ENCODE measurements at places on chromosomes 12 and 14.

- no peak for DNase-seq
Observed at GRCh38 chr14:51547260-51547659, 104.5 kb upstream of the FRMD6 start.

DNA sequence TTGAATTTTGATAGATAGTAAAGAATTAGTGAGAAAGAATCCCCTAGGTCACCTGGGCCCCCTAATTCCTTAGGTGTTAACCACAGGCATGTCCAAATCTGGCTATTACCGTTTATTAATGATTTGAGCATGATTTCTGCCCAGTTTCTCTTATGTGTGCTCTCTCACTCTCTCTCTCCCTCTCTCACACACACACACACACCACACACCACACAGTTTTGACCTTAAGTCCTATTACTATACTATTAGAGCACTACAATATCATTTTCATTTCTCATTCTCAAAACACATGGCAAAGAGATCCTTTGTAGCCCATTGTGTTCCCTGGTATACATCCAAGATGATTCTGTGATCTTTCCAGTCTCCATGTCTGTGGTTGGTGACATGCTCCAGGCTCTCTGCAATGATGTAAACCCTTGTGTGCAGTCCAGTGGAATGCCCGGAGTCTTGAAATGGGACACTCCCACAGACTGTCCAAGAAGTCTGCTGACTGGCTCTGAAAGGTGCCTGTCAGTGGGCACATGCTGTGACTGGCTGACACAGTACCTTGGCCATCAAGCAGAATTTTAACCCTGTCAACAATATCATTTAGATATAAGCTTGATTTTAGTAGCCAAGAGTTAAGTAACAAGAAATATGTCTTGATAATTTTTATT, 96.2 kb downstream of the FIGNL2 start:
- DNase-seq, result no peak

DNA sequence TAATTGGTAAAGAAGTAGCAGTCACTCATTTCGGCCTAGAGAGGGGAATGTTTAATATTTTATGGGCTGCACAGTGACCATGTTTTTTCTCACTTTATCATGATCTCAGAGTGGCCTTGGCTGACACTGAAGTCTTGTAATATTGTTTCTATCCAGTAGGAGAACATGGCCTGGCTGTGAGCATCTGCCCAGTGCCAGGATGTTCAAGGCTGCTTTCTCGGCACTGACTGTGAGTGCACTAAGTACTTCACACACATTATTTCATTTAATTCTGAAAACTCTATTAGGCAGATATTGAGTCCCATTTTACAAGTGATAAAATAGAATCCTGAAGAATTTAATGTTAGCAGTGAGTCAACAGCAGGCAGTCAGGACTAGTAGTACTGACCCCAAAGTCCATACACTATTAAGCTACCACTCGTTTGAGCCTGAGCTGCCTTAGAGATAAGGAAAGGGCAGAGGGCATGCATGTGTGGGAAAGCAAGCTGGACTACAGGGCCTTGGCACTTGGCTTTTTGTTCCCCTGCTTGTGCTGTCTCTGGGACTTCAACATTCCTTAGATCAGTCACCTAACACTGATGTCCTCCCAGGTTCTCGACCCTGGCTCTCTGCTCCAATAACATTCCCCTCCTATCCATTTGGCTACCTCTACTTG, 42.2 kb upstream of the APPL2 start:
- no peak for DNase-seq

DNA sequence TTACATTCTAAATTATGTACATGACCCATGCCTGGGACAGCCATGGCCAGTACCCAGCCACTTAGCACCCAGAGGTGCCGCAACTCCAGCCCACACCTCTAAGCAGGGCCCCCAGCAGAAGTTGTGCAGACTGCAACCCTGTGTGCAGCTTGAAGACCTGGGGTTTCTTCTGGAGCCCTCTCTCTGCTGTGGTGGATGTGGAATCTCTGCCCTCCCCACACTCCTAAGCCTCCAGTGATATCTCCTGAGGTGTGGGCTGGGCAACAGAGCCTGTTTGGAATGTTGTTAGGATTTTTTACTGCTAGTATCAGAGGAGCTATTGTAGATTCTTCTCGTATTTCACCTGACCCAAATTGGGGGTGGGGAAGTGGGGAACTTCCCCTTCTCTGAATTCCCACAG, 59.4 kb upstream of the TUNAR start:
- DNase-seq, result no peak

GRCh38 chr12:131350943-131351318, 360.0 kb upstream of the SFSWAP start:
- DNase-seq, result no peak

Data from endothelial cell (in vitro differentiated cells).